ENCODE measurements at places on chromosomes 2 and 18.

DNA sequence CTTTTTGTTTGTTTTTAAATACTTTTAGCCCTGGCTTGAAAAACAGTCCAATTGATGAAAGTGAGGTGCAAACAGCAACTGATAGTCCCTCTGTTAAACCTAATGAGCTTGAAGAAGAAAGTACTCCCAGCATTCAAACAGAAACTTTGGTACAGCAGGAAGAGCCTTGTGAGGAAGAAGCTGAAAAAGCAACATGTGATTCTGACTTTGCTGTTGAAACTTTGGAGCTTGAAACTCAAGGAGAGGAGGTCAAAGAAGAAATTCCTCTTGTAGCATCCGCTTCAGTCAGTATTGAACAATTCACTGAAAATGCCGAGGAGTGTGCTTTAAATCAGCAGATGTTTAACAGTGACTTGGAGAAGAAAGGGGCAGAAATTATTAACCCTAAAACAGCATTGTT, 30.6 kb upstream of the DYSF start:
- DNase-seq: no peak

- DNase-seq: no peak
Measured at GRCh38 chr2:99715956-99716355, 226.1 kb upstream of the REV1 start.

DNA sequence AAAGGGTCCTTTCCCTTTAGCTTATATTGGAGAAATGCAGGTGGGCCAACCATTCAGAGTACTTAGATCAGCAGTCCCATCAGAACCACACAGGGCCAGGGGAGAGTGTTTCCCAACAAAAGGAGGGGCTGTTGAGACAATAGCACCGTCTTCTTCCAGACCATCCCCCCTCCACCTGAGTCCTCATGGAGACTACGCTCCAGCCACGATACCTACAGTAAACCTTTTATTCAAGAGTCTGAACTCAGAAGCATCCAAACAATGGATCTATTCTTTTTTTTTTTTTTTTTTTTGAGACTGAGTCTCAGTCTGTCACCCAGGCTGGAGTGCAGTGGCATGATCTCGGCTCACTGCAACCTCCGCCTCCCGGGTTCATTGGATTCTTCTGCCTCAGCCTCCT, 25.7 kb upstream of the ZNF532 start:
- DNase-seq: no peak

- DNase-seq: no peak
Measured at GRCh38 chr2:149188291-149188690, 142.1 kb upstream of the LYPD6 start.

GRCh38 chr2:7660816-7661215, 743.6 kb downstream of the RNF144A start:
- no peak for DNase-seq

- no peak for DNase-seq
Measured at GRCh38 chr18:10558243-10558966, 32.6 kb downstream of the NAPG start.

GRCh38 chr2:60149176-60149575, 404.3 kb downstream of the BCL11A start:
- DNase-seq: no peak

DNA sequence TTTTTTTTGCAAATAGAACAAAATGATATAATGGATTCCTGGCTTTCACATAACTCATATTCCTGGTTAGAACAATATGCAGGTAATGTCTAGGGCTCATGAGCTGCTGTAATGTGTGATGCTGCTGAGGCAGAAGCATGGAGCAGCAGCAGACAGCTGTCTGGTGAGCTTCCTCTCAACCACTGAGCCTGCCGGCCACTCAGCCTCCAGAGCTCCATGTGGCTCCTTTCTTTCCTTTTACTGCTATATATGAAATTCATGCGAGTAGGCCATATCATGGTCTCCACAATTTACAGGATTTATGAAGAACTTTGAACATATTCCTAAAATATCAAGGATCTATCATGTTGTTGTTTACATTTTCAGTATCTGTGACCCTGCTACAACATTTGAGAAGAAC, 120.9 kb downstream of the MEP1B start:
- no peak for DNase-seq

DNA sequence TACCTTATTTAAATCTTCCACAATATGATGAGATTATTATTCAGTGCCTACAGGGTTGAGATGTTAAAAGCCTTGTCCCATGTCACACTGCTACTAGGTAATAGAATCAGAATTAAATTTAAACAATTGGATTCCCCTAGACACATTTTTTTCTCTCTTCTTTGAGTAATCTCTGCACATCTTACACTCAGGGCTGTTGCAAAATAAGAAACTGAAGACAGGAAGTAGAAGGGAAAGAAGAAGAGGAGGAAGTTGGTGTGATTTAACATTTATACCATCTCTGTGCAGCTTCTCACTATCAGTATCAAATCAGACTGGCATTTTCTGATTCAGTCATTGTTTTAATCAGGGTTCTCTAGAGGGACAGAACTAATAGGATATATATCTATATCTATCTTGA, 677.6 kb downstream of the IRS1 start:
- DNase-seq: no peak

DNA sequence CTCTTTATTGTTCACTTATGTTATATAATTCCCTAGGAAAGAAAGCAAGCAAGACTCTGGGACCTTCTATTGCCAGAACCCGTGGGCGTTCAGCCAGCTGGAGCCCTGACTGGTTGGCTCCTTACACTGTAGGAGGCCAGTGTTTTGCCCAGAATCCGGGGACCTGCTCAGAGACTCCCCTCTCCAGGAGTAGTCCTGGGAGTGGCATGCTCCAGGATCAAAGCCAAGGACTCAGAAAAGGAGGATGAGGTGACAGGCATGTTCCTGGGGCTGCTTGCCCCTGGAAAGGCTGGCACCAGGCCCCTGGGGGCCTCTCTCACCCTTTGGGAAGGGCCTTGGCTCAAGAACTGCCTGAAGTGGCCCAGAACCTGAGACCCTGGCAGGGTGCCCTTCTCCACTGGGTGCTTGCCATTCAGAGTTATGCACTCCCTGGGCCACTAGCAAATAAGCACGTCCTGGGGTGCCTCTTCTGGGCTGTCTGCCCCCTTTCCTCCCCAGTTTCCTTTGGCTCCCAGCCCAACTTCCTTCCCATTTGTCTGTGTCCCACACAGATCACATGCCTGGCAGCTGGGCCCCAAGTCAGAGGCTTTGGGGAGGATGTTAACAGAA, 19.6 kb upstream of the KIF3C start:
- DNase-seq: no peak

GRCh38 chr18:7436166-7436565, 130.9 kb upstream of the PTPRM start:
- no peak for DNase-seq

GRCh38 chr2:219278655-219279150, 463 bp upstream of the DNAJB2 start:
- DNase-seq: no peak

- DNase-seq: no peak
Measured at GRCh38 chr2:237299906-237300305, 114.1 kb downstream of the COL6A3 start.

- DNase-seq: no peak
Measured at GRCh38 chr2:71453404-71454220, at the start of gene DYSF. Gene DYSF (plus strand): TSS chr2:71453561.

DNA sequence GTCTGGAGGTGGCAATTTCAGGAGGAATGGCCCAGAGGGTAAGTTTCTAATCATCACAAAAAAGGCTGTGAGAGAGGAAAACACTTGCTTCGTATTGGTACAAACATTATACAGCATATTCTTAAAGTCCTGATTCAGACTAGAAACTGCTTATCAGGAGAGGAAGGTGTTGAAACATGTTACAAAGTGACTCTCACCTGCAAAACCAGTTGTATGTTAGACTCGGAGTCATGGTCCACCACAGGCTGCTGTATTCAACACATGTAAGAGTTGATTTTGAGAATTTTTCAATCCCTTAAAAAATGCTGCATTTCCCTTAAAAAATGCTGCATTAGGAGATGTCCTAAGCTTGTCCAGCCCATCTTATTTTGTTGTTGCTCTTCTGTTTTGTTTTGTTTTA, 61.5 kb downstream of the MBP start:
- DNase-seq: no peak

DNA sequence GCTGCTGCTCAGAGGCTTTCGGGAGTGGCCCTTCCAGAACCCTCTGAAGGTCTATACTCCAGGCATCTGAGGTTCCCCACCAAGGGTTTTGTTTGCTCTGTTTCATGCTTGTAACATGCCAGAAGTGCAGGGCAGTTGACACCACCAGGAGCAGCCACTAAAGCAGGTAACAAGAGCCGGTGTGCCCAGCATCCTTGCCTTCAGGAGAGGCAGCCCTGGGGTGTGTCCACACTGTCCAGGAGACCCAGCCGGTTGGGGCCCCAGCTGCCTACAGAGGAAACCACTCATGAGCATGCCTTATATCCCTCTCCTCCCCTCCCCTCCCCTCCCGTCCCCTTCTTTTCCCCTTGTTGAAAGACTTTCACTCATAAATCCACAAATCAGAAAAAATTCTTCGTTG, 93.1 kb downstream of the CD8B2 start:
- DNase-seq: no peak

DNA sequence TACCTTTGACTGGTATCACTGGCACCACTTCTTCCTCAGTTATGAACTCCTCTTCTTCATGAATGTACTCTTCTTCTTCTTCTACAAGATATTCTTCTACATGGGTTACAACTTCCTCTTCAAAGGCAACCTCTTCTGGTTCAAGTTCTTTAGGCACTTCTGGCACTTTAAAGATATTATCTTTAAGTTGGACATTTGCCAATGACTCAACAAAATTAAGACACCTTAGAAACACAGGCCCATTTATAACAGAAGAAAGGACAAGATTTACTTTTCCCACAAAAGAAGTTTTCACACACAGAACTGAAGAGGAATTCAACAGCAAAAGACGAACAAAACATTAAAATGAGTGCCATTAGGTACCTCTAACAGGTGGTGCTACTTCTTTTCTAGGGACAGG, 127.3 kb downstream of the TTN start:
- DNase-seq: no peak

- no peak for DNase-seq
Measured at GRCh38 chr2:215186021-215186420, 47.6 kb upstream of the ABCA12 start.

- DNase-seq: no peak
Measured at GRCh38 chr2:155393406-155393805, 694.9 kb downstream of the KCNJ3 start.

Measured in activated T-helper 1 cell treated with Interleukin-2 at 50 U/mL for 16 hours (primary cell).